ENCODE measurements at places on chromosomes 5 and 9. TPM values are rescaled to one million over a fixed set of nuclear protein-coding genes. Genes with fewer than 3 reads are reported as not detected.

LCP2 gene
- not detected for total RNA-seq

VDAC1 gene
- 182 TPM for total RNA-seq

LECT2 gene
- total RNA-seq, result not detected

INSL4 gene
- total RNA-seq, result not detected

HAPLN1 gene
- not detected for total RNA-seq

PHF24 gene
- not detected for total RNA-seq

PKN3 gene
- 8.5 TPM for total RNA-seq

ADAMTSL1 gene
- 3.9 TPM for total RNA-seq

OLFML2A gene
- total RNA-seq, result 4.6 TPM

Measured in dermis lymphatic vessel endothelial cell (primary cell).